ENCODE measurements at places on chromosomes 5 and 9. TPM values are rescaled to one million over a fixed set of nuclear protein-coding genes. Genes with fewer than 3 reads are reported as not detected.

PCDHA2 gene
- not detected for total RNA-seq

FREM1 gene
- 2.7 TPM for total RNA-seq

DMXL1 gene
- total RNA-seq: 23.6 TPM

MEIKIN gene
- total RNA-seq: not detected

GARIN3 gene
- not detected for total RNA-seq

NR2F1 gene
- total RNA-seq: 1.9 TPM

ARHGEF37 gene
- total RNA-seq: 32.8 TPM

BRINP1 gene
- total RNA-seq: 0.27 TPM

LRRC19 gene
- not detected for total RNA-seq

MARCHF11 gene
- 10.0 TPM for total RNA-seq

GPX8 gene
- 4.6 TPM for total RNA-seq

FOXI1 gene
- total RNA-seq: not detected

SPINK13 gene
- not detected for total RNA-seq

CLTA gene
- 60.7 TPM for total RNA-seq

KLF4 gene
- 30.5 TPM for total RNA-seq

F12 gene
- total RNA-seq: not detected

PSMD5 gene
- total RNA-seq: 14.0 TPM

ACTL7A gene
- total RNA-seq: not detected

FOXD1 gene
- total RNA-seq: not detected

IFNA21 gene
- not detected for total RNA-seq

PCDHB12 gene
- 1.3 TPM for total RNA-seq

PCDHGC5 gene
- total RNA-seq: 3.2 TPM

ORM2 gene
- not detected for total RNA-seq

PCDHGA4 gene
- total RNA-seq: 8.4 TPM

OTP gene
- total RNA-seq: not detected

Data from left ventricle myocardium superior (tissue), 1 donor.